Esophagus squamous epithelium (tissue), 5 donors: ENCODE measurements at places on chromosomes 7 and 10.
A peak's percentile ranks its signal among the peaks of the same experiment; 100 is the strongest.

GRCh38 chr7:83072576-83073517 lies 89.8 kb downstream of the PCLO start:
- H3K4me1 ChIP-seq, result peaks cover 12% of the 10 kb centered on the region
- no peak overlapping the region for H3K4me3 ChIP-seq
- H3K27me3 ChIP-seq, result no peaks in the 10 kb centered on the region
- DNase-seq, result no peak

GRCh38 chr7:110541962-110542361 lies 549.0 kb upstream of the LRRN3 start:
- H3K36me3 ChIP-seq, result no peaks in the 10 kb centered on the region
- no peak overlapping the region for H3K27ac ChIP-seq
- H3K27me3 ChIP-seq, result no peaks in the 10 kb centered on the region
- no peak overlapping the region for H3K4me3 ChIP-seq
- no peak for DNase-seq
- no peaks in the 10 kb centered on the region for H3K4me1 ChIP-seq

DNA sequence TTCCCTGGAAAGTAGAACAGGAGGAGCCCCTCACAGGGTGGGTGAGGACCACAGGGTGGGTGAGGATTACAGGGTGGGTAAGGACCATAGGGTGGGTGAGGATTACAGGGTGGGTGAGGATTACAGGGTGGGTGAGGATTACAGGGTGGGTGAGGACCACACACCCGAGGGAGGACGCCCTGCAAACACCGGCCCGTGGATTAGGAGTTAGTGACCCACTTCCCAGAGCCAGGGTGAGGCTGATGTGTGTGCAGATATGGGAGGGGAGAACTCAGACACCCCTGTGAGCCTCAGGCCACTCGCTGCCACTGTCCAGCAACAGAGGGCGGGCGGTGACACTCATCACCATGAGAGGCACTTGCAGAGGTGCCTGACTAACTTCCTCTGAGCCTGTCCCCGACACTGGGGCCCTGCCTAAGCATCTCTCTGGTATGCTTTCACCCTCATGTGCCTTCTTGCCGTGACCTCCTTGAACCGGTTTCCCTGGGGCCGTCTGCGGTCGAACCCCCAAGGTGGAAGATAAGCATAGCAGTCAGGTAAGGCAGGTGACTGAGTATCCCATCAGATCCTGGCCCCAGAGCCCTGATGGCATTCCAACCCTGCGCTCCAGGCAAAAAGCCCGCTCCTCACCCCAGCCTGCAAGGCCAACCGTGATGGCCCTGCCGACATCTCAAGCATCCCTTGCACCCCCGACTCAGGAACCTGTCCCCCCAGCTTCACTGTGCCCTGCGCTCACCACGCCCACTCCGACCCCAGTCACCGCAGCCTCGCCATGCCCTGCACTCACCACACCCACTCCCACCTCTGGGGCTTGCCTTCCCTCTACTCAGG lies 74.1 kb downstream of the FAM53B start:
- peaks cover 5% of the 10 kb centered on the region for H3K36me3 ChIP-seq
- H3K27ac ChIP-seq, result no peak overlapping the region
- no peaks in the 10 kb centered on the region for H3K27me3 ChIP-seq
- H3K4me1 ChIP-seq, result peaks cover 52% of the 10 kb centered on the region
- DNase-seq, result no peak
- no peak overlapping the region for H3K4me3 ChIP-seq

DNA sequence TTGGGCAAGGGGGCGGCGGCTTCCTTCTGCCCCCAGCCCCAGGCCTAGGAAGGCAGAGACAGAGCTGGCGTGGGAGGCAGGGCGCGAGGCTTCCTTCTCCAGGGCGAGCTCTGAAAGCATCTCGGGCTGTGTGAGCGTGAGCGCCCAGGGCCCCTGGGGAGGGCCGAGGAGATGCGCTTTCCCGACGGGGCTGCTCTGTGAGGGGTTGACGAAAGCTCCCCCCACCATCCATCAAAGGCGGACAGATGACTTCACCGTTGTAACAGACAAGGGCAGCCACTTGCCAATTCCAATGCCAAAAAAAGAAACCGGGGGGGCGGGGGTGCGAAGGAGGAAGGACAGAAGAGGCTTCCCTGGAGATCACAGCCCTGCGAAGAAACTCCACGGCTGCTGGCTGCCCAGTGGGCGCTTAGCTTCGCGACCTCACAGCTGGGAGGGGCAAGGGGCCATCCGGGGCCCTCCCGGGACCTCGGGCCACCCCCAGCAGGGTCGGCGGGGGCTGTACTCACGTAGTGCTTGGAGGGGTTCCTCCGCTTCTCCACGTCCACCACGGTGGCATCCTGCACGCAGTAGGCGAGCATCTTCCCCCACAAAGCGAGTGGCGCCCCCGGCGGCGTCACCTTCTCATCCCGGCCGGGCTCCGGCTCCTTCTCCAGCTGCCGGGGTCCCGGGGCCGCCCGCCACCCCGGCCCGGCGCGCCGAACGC lies 537 bp downstream of the SH3PXD2A start:
- DNase-seq, result no peak
- peak overlapping the region; percentile 91 for H3K27ac ChIP-seq
- H3K4me3 ChIP-seq, result peak overlapping the region; percentile 85
